ENCODE measurements at places on chromosomes 5 and 9. TPM values are rescaled to one million over a fixed set of nuclear protein-coding genes. Genes with fewer than 3 reads are reported as not detected.

- DNase-seq = no peak
These were observed 44.7 kb upstream of the PRLR start for GRCh38 chr5:35274839-35275509.

DNA sequence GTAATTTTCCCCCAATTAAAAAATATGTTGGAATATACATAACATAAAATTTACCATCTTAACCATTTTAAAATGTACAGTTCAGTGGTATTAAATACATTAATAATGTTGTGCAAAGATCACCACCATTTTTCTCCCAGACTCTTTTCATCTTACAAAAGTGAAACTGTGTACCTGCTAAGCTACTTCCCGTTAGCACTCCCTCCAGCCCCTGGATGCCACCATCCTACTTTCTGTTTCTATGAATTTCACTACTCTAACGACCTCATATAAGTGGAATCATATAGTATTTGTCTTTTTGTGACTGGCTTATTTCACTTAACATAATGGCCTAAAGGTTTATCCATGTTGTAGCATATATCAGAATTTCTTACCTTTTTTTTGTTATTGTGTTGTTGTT, 112.9 kb downstream of the HSPA4 start:
- no peak for DNase-seq

DNA sequence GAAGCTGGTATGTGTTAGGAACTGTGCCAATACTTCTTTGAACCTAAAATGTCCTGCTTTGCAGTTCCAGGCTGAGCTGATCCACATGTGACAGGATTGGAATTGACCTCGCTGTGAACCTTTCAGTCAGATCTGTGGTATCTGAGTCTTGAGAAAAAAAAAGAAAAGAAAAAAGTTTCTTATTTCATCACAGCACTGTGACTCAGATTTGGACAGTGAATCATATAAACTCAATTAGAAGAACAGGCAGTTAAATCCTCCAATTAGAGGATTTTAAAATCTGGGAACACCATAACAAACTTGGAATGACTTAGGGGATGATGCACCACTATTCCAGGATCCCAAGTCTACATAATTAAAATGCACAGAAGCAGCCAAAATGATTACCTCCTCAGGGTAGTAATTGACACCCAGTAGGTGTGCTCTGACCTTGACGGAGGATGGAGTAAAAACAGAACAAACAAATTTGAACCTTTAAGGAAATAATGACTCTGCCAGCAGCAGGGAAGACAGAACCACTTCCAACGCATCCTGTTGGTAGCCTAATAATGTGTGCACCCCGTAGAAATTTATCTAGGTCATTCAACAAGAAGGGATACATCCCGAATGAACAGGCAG, 57.8 kb upstream of the RAI14 start:
- DNase-seq = no peak

TMC1 gene
- not detected for total RNA-seq

GLIPR2 gene
- total RNA-seq = 4.0 TPM

DNA sequence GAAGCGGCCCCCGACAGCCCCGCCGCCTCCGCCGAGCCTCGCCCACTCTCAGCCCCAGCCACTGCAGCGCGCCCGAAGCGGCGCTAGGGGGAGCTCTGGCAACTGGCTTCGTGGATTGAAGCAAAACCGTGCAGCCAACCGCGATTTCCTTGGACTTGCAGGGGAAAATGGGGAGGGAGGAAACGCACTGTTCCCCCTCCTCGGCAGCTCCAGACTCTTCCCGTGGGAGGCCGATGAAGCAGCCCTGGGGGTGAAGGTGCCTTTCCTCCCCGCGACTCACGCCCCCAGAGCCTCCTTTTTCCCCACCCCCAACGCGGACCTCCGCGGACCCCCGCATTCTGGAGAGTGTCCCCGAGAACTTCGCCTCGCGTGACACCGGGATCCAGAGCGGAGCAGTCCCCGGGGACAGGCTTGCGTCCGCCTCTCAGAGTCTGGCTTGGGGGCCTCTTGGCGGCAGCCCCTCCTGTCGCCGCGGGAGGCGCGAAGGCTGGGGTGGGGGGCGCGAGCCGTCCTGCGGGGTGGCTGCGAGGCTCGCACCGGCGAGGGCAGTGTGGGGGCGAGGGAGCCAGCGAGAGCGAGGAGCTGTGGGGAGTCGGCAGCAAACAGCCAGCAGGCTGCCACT, 3.8 kb downstream of the IER5L start:
- DNase-seq = peak; percentile 78

PCDHB16 gene
- not detected for total RNA-seq

DNA sequence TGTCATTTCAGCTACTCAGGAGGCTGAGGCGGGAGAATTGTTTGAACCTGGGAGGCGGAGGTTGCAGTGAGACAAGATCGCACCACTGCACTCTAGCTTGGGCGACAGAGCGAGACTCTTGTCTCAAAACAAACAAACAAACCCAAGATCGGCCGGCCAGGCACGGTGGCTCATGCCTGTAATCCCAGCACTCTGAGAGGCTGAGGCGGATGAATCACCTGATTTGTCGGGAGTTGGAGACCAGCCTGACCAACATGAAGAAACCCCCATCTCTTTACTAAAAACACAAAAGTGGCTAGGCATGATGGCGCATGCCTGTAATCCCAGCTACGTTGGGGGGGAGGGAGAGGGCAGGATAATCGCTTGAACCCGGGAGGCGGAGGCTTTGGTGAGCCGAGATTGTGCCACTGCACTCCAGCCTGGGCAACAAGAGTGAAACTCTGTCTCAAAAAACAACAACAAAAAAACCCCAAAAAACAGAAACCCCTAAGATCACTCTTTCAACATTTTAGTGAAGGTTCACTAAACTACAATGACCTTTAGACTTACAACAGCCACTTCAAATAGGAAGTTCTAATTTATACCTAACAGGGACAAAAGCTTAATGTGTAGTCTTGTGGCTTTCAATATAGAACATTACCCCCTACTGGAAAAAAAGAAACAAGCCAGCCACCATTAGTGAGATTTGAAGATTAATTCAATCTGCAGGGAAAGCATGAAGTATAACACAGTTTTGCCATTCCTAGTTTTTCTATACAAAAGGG, 7.0 kb downstream of the HSPA9 start:
- no peak for DNase-seq

- no peak for DNase-seq
These were observed 23.7 kb downstream of the PTGS1 start for GRCh38 chr9:122394265-122395125.

DNA sequence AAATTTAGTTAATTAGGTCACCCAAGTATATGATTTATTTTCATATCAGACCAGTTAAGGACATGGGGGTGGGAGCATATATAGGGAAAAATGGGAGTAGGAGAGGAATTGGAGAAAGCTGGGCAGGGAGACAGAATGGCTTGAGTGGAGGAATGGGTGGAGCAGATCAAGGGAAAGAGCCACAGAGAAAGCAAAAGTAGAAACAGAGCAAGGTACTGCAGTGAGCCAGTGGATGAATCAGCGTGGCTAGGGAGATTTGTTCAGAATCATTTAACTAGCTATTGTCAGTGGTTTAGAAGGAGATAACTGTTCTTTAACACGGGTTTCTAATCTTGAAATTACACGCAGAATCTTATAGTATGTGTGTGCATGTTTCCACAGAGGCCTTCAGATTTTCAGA, 37.4 kb downstream of the SNX24 start:
- no peak for DNase-seq

NR5A1 gene
- total RNA-seq = not detected

- DNase-seq = no peak
These were observed 11.3 kb downstream of the PRLR start for GRCh38 chr5:35218981-35219380.

- no peak for DNase-seq
These were observed 530.5 kb downstream of the MTRR start for GRCh38 chr5:8399471-8399870.

All from activated naive CD4-positive, alpha-beta T cell treated with anti-CD3 and anti-CD28 coated beads, Interleukin-2, amount 50 U/mL, for 72 hours (primary cell).